ENCODE measurements at places on chromosomes 3 and 15.

- no peak overlapping the region for H3K27ac ChIP-seq
- no peaks in the 10 kb centered on the region for H3K27me3 ChIP-seq
- no peak overlapping the region for H3K4me3 ChIP-seq
- H3K36me3 ChIP-seq: peaks cover 6% of the 10 kb centered on the region
These were observed 11.7 kb upstream of the MUSTN1 start for GRCh38 chr3:52846432-52846965.

DNA sequence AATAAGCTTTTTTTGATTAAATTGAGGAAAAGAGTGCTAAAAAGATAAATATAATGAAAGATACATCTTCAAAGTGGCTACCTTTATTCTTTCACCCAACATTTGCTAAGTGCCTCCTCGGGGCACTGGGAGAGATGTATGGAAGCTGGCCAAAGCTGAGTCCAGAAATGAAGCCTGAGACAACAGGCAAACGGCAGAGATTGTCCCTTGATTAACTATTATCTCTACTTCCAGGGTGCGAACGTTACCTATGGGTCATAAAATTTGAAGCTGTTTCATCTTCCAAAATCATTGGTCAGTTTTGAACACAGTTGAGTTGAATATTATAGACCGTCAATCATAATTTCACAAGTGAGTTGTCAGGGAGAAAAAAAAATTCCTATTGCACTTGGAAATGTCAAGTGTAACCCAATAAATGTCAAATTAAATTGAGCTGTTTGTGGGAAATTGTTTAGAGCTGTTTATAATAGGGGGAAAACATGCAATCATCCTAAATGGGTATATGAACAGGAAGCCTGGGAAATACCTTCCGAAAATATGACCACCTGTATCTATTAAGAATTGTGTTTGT lies 73.9 kb downstream of the SUCLG2 start:
- H3K36me3 ChIP-seq: no peaks in the 10 kb centered on the region
- no peak overlapping the region for H3K4me3 ChIP-seq
- no peaks in the 10 kb centered on the region for H3K27me3 ChIP-seq

DNA sequence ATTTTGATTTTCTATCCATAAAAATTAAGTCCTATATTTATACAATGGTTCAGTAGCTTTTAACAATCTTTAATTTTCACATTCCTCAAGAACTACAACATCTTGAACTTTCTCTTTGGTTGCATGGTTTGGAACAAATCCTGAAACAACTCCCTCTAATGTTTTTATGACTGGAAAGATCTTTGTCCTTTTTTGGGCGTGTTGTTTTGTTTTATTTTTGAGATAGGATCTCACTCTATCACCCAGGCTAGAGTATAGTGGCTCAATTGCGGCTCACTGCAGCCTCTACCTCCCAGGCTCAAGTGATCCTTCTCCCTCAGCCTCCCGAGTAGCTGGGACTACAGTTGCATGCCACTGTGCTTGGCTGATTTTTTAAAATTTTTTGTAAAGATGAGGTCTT lies 4.0 kb downstream of the STX19 start:
- DNase-seq: peak; percentile 61
- H3K27me3 ChIP-seq: no peaks in the 10 kb centered on the region
- H3K4me3 ChIP-seq: no peak overlapping the region
- no peaks in the 10 kb centered on the region for H3K36me3 ChIP-seq
- H3K27ac ChIP-seq: no peak overlapping the region

DNA sequence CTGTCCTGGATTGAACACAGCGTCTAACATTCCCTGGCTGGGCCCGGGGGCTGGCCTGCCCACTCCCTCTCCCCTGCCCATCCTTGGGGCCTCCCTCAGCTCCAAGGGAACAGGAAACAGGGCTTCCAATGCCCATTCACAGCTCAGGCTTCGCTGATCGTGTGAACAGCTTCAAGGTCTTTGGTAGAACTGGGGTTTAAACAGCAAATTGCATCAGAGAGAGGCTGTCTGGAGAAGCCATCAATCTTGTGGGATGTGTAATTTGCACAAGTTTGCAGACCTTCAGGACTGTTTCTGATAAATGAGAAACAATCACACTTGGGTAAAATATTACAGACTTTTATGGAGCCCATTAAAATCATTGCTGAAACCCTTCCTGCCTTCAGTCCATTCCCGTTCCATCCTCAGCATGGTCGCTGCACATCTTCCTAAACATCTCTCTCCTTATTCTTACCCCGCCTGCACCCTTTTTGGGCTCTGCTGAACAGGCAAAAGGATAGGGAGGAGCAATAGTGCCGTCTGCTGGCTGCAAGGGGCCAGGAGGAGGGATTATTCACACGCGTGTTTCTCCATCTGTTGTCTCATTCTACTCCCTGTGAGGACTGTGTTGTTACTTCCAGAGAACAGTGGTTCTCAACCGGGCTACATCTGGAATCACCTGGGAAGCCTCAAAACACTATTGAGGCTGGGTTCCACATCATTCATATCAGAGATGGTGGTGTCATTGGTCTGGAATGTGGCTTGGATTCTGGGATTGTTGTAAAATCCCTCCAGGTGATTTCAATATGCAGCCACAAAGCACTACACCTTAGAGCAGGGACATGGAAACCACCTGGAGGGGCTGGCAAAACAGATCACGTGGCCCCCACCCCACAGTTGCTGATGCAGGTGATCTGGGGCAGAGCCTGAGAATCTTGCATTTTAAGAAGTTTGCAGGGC lies 116.3 kb downstream of the CLSTN2 start:
- no peaks in the 10 kb centered on the region for H3K27me3 ChIP-seq
- no peak overlapping the region for H3K4me3 ChIP-seq
- no peak for DNase-seq
- no peaks in the 10 kb centered on the region for H3K4me1 ChIP-seq
- H3K36me3 ChIP-seq: no peaks in the 10 kb centered on the region

DNA sequence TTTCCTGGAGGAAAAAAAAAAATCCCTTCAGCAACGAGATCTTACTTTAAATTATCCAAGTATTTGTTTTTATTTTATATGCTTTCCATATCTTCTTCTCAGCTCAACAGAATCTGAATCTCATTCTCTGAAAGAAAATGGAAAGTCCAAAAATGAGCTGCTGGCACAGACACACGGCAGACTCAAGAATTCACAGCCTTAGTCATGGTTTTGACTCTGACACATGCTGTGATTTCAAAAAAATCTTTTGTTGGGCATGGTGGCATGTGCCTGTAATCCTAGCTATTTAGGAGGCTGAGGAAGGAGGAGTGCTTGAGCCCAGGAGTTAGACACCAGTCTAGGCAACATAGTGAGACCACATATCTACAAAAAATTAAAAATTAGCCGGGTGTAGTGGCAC lies 565.0 kb downstream of the MAGI1 start:
- DNase-seq: peak; percentile 44
- no peak overlapping the region for H3K4me3 ChIP-seq
- H3K4me1 ChIP-seq: no peaks in the 10 kb centered on the region
- H3K27me3 ChIP-seq: no peaks in the 10 kb centered on the region

GRCh38 chr15:81274931-81275707 lies 48.8 kb downstream of the STARD5 start:
- H3K27ac ChIP-seq: no peak overlapping the region
- H3K36me3 ChIP-seq: no peaks in the 10 kb centered on the region
- H3K27me3 ChIP-seq: peaks cover 2% of the 10 kb centered on the region
- peak; percentile 89 for DNase-seq
- H3K4me1 ChIP-seq: peaks cover 2% of the 10 kb centered on the region

GRCh38 chr15:100279849-100280248 lies 61.9 kb downstream of the ADAMTS17 start:
- no peaks in the 10 kb centered on the region for H3K27me3 ChIP-seq
- DNase-seq: no peak
- H3K4me1 ChIP-seq: no peaks in the 10 kb centered on the region
- no peak overlapping the region for H3K27ac ChIP-seq
- no peaks in the 10 kb centered on the region for H3K36me3 ChIP-seq

DNA sequence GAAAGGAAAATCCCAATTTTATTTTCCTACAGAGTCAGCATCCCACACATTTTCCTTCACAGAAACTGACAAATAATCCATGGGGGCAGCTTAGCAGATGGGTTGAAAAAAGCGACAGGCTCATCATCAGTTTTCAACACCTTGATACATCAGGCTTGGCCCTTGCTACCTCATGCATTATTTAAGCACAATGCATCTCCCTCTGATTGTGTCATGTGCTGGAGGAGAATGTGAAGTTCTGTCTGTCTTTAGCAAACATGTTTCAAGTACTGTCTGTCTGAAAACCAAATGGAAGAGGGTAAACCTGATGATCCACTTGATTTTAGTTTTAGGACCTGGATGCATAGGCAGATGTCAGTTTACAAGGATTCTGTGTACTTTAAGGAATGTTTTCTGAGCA lies 128.6 kb upstream of the ADAMTS9 start:
- H3K36me3 ChIP-seq: no peaks in the 10 kb centered on the region
- no peaks in the 10 kb centered on the region for H3K27me3 ChIP-seq
- no peak for DNase-seq
- H3K4me3 ChIP-seq: no peak overlapping the region
- H3K27ac ChIP-seq: no peak overlapping the region

DNA sequence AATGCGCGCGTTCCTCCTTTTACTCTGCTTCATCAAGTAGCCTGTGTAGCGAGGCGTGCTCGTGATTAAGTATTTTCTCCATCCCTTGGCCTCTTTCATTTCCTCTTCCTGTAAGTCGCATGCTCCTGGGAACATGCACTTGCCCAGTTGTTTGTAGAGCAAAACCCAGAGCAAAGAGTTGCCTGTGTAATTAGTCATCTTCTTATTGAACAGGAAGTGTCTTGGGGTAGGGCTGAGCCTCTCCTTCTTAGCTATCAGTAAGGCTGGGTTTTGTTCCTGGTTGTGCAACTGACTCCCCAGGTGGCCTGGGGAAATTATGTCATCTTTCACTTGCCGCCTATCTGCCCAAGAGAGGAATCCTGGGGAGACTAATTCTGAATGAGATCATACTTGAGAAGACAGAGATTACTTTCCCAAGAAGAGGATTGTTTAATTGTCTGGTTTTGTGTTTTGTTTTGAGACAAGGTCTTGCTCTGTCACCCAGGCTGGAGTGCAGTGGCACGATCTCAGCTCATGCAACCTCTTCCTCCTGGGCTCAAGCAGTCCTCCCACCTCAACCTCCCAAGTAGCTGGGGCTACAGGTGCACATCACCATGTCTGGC lies 14.9 kb downstream of the LIPH start:
- no peaks in the 10 kb centered on the region for H3K36me3 ChIP-seq
- H3K4me3 ChIP-seq: no peak overlapping the region
- H3K27me3 ChIP-seq: peaks cover 3% of the 10 kb centered on the region
- H3K4me1 ChIP-seq: peaks cover 3% of the 10 kb centered on the region

- H3K4me3 ChIP-seq: no peak overlapping the region
- DNase-seq: no peak
- H3K27me3 ChIP-seq: no peaks in the 10 kb centered on the region
- peaks cover 6% of the 10 kb centered on the region for H3K4me1 ChIP-seq
These were observed 203.0 kb downstream of the AKAP13 start for GRCh38 chr15:85583442-85583841.

GRCh38 chr3:9769426-9770275 lies at the start of gene CAMK1:
Gene CAMK1 (minus strand): TSS chr3:9769947. CDS start chr3:9767749, 2,198 bp downstream.
- no peaks in the 10 kb centered on the region for H3K27me3 ChIP-seq
- H3K4me3 ChIP-seq: peak within 1 kb of the TSS; percentile 78
- peak within 1 kb of the TSS; percentile 46 for H3K27ac ChIP-seq
- H3K36me3 ChIP-seq: no peaks in the 10 kb centered on the region
- DNase-seq: peak; percentile 69

DNA sequence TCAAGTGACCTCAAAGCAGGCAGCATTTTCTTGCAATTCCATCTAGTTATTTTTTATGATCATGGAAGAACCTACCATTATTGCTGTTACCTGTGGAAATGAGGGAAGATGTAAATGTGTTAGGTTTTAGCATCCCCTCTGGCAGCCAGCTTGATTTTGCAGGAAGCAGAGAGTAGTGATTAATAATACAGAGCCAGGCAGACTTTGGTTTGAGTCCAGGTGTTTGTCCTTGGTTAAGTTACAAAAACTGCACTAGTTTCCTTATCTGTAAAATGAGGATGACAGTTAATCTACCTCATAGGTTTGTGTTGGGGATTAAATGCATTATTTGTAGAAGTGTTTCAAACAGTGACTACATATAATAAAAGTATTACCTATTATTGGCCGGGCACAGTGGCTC lies 6.7 kb upstream of the ZNF621 start:
- H3K27me3 ChIP-seq: no peaks in the 10 kb centered on the region
- H3K36me3 ChIP-seq: no peaks in the 10 kb centered on the region
- H3K27ac ChIP-seq: no peak overlapping the region
- no peaks in the 10 kb centered on the region for H3K4me1 ChIP-seq
- DNase-seq: no peak

DNA sequence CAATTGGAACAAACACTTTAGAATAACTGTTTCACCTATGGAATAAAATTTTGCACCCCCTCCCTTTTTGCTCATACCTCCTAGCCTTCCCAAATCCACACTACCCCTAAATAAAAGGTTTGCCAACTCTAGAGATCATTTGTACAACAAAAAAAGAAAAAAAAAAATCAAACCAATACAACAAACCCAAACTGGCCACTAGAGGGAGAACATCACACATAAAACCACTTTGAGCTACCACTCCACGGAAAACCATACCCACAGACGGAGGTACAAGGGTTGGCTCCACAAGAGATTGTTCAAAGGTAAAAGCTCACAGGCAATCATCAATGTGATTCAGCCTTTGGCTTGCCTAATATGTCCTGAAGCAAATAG lies 47.6 kb downstream of the SETMAR start:
- DNase-seq: peak; percentile 83
- no peaks in the 10 kb centered on the region for H3K36me3 ChIP-seq
- H3K4me3 ChIP-seq: no peak overlapping the region

- H3K36me3 ChIP-seq: no peaks in the 10 kb centered on the region
- no peak overlapping the region for H3K4me3 ChIP-seq
- no peaks in the 10 kb centered on the region for H3K27me3 ChIP-seq
- DNase-seq: peak; percentile 44
- H3K4me1 ChIP-seq: no peaks in the 10 kb centered on the region
These were observed 40.0 kb upstream of the ATP10A start for GRCh38 chr15:25903024-25903581.

DNA sequence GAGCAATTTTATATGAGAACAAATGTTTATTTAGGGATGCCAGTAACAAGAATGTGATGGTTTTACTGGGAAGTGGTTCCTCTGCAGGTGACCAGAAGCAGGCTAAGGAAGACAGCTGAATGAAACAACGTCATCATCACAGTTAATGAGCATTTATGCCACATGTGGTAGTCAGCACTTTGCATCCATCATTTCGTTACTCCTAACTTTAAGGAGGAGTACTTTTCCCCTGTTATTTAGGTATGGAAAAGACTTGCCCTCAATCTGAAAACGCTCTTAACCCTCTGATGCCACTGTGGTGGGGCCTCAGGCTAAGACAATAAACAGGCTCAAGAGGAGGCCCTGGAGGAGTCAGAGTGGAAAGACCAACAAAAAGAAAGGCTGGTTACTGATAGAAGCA lies 31.2 kb downstream of the INTS14 start:
- peaks cover 9% of the 10 kb centered on the region for H3K36me3 ChIP-seq
- peak overlapping the region; percentile 21 for H3K27ac ChIP-seq
- peaks cover 2% of the 10 kb centered on the region for H3K4me1 ChIP-seq
- H3K4me3 ChIP-seq: no peak overlapping the region
- DNase-seq: no peak

DNA sequence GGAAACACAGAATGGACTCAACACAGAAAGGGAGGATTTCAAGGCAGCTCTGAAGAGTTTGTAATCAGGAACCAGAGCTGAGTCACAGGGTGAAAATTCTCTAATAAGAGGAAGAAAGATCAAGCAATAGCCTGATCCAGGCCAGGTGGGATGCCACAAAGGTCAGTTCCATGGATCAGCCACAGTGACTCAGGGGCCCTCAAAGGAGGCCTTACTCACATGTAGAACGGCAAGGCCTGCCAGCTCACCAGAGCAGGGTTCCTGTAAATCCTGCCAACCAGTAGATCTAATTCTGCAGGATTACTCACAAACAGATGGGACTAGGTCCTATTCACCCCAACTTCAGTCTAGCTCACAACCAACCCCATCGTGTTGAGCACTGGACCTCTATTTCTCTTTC lies 78.3 kb upstream of the PPP2R3A start:
- no peak overlapping the region for H3K4me3 ChIP-seq
- H3K27me3 ChIP-seq: no peaks in the 10 kb centered on the region
- no peak overlapping the region for H3K27ac ChIP-seq
